Stimulated activated CD8-positive, alpha-beta memory T cell treated with anti-CD3 and anti-CD28 coated beads, Interleukin-15, amount 100 ng/mL, for 48 hours (primary cell): ENCODE measurements at places on chromosomes 11 and 22.

DNA sequence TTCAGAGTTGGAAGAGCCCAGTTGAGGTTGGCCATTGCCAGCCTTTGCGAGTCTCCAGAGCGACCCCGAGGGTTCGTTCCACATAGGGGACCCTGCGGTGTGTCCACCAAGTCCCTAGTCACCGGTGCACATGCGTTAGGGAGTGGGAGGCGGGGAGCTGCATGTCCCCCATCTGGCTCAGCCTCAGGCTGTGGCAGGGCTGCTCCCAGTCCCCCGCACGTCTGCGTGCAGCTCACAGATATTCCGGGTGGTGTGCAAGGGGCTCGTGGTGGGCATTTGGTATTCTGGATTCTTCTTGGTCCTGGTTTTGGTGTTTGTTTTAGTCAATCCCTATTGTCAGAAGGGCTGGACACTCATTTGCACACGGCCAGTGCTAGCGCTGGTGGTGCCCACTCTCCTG, 48.8 kb downstream of the MUC6 start:
- no peak for DNase-seq

DNA sequence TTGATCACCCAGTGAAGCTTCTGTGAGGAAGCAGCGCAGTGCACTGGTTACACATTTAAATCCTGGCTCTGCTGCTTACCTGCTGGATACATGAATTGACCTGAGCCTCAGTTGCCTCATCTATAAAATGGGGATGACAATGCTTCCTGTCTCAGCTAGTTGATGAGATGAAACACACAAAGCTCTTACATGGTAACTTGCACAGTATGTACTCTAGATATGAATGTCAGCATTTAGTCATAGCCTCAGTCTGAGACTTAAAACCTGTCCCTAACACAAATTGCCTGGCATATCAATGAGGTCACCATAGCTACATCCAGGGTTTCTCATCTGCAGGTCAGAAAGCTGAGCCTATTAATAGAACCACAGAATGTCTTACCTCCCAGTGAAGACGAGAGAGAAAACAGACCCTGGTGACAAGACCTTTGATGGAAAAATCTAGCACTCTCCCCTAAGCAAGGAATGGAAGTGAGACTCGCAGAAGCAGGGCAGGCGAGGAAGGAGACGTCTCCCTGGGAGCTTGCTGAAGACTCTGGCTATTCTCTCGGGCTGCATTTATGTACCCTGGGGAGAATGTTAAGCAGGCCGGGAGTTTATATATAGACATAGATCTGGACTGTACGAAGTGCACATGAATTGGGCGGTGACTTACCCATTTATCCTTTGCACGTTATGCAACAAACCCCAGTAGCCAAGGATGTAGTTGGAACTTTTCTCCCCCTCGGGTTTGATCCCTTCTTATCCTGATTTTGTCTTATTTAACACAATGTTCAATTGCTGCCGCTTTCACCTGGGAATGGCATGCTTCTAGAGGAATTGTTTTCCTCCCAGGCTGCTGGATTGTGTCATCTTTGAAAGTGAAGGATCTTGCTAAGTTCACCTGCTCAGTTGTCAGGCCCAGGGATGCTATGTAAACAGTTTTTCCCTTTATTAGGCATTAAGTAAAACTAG, 18.0 kb downstream of the SDHAF2 start:
- no peak for DNase-seq

DNA sequence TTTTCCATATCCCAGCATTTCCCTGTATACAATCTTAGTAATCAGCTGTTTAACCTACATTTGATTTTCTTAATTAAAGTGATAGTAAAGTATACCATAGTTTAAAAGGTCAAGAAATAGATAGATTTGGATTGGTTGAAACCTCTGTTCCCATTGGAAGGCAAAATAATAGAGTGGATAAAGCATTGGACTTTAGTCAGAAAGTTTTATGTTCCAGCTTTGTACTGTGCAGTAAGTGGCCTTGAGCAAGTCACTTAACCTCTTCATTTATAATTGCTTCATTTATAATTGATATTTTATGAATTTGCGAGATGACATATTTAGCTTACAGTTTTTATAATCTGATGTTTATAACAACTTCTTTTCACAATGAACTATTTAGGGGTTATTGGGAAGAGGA, 3.6 kb downstream of the ZFP91 start:
- no peak for DNase-seq

DNA sequence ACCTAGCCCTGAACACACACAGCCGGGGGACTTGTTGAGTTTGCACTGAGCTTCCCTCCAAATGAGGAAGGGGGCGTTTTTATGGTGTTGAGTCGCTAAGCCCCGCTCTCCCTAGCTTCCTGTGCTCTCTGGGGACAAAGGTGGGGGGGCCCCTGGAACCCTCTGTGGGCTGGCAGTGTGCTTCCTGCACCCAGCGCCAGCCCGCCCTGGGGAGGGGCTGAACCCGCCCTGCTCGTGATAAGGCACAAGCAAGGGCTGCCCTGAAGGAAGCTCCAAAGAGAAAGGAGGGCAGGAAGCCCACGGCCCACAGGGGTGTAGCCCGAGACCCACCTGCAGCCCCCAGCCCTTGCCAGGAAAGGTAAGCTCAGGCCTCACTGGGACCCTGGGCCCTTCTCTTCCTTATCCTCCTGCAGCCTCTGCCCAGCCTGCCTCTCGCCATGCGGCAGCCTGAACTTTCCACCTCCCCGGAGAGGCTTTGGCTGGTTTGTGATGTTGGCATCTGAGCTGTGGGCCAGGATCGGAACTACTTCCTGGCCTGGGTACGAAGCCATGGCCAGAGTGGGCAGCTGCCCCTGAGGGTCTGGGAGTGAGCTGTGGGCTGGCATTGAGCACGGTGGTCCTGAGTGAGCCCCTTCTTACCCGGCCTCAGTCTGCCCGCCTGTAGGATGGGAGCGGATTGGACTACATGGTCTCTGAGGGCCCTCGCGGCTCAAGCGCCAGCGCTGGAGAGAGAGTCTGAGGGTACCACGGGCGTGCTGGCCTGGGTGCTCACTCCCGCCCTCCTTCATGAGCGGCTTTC, at the start of gene FERMT3:
Gene FERMT3 (plus strand): TSS at position 265 of the 799 bp plus-strand sequence. CDS start 644 bp downstream, outside the sequence.
- DNase-seq: peak; percentile 73

DNA sequence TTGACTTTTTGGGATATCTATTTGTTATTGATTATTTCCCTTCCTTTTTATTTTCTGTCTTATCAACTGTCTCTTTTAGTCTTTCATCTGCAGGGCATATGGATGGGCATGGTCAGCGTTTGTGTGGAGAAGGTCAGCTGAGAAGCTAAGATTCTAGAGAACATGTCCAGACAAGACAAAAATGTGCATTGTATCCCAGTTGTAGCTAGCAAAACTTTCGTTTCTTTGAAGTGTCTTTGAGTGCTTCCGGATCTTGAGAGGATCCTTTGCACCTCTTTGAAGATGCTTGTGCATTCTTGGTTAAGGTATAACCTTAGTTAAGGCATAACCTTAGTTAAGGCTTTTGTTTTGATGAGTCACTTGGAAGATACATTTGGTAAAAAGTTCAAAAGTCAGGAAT, 329.9 kb upstream of the LRRC4C start:
- no peak for DNase-seq

- DNase-seq: no peak
Observed at GRCh38 chr11:101180481-101180880, 50.9 kb upstream of the PGR start.

DNA sequence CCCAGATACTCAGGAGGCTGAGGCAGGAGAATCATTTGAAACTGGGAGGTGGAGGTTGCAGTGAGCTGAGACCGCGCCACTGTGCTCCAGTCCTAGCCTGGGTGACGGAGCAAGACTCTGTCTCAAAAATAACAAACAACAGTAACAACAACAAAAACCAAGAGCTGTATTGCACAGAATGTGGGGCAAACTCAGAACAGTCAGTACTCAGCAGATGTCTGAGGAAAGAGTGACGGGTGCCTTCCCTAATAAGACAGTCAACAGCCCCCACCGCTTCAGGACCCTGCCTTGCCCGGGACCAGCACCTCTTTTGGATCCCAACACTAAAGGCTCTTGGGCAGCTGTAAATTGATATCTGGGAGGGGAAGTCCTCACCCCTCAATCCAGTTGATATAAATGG, 40.3 kb downstream of the RIBC2 start:
- DNase-seq: no peak

DNA sequence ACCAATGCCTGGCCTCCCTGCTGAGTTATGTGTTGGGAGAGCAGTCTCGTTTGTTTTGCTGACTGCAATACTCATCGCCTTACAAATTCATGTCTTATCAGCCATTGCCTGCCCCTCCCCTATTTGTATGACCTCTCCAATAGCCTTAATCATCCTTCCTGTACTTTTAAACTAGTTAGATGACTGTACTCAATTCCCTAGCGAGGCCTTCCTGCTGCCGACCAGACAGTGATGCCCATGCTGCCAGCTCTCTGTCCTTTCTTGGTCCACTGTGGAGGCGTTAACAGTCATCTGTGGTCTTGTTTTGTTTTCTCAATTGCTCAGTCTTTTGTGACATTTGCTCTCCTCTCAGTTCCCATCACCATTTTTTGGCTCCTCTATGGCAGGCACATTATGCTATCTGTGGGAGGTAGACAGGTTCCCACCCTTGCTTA, 20.3 kb upstream of the YPEL1 start:
- no peak for DNase-seq

- no peak for DNase-seq
Observed at GRCh38 chr11:59900366-59901126, 22.0 kb downstream of the OOSP3 start.

DNA sequence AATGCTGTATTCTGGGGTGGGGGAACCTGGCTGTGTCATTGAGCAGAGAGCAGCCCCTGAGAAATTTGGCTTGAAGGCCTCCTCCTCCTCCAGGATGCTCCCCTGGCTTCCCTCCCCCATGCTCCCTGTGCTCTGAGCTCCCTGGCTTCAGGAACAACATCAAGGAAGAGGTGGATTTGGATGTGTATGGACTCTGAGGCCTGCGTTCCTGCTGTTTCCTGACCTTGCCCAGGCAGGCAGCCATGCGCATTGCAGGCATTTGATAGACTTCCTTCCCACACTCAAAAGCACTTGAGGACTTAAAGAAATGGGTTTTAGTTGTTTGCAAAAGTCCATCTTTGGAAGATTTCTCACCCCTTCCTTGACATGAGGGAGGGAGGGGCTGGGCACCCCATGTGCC, 1317.1 kb downstream of the BRD1 start:
- DNase-seq: no peak

DNA sequence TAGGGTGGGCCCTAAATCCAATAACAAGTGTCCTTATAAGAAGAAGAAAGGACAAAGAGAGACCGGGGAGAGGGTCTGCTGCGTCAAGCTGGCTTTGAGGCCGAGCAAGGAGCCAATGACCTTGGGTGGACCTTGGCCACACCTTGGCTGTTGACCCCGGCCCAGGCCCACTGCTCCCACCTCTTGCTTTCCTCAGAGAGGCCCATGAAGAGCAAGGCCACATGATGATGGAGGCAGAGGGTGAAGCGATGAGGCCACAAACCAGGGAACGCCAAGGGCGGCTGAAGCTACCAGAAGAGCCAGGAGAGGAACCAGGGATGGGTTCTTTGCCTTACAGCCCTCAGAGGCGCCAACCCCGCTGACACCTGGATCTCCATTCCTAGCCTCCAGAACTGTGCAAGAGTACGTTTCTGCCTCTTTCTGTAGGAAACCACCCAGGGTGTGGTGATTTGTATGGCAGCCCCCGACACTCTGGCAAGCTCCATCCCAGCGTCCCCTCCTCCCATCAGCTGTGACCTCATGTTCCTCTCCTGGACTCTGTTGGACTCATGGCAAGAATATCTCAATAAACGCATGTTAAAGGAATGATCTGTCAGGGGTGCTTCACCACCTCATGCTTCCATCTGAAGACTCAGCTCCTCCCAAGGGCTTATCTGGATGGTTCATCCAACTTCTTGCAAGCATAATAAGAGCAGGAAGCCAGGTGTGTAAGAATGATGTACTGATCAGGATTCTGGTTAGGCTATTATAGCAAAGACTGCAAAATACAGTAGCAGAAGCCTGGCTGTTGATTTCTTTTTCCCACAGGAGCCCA, 41.6 kb upstream of the LINC01488 start:
- DNase-seq: no peak

DNA sequence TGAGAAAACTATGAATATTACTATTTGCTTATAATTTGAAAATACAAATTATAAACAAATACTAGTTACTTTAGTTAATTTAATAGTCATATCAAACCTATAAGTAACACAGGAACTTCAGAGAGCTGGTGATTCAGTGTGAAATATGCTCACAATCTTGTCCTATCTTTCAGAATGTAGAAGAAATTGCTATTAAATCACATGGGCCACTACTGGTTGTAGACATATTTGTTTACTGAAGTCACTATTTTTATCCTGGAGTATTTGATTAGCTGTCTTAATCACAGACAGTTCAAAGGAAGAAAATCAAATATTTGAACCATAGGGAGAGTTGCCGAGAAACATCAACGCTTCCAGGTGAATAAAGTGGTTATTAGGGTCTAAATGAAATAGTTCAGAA, 187.6 kb upstream of the ANO3 start:
- DNase-seq: no peak

- no peak for DNase-seq
Observed at GRCh38 chr22:48431014-48431413, 1396.7 kb downstream of the BRD1 start.

DNA sequence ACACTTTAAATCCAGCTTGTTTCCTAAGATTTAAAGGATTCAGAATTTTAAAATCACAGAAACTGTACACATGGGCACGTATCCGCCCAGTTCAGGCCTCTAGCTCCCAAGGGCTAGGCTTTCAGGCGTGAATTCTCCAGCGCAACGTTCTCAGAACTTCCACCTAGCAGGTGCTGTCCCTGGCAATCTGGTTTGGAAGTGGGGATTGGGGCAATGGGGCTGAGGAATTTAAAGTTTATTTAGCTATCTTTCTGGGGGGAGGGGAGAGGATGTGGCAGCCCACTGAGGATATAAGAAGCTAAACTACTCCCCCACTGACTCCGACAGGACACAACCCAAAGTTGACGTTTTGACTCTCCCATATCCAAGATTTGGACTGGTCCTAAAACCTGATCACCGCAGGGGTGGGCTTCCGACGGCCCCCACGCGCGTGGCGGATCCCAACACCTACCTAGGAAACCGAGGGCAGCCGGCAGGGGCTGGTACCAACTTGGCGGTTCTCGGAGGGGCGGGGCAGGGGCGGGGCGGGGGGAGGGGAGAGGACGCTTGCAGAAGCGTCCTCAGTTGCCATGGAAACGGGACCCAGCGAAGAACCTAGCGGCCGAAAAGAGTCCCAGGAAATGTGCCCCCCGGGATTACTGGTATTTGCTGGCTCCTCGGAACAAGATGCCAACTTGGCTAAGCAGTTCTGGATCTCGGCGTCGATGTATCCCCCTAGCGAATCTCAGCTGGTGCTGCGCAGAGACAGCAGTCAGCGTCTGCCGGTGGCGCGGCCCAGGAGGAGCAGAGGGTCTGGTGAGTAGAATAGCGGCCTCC, at the start of gene HOATZ:
Gene HOATZ (plus strand): TSS at position 563 of the 816 bp plus-strand sequence. CDS start 7 bp downstream, at position 570.
- no peak for DNase-seq

GRCh38 chr11:78791964-78792363, 217.3 kb upstream of the NARS2 start:
- no peak for DNase-seq

DNA sequence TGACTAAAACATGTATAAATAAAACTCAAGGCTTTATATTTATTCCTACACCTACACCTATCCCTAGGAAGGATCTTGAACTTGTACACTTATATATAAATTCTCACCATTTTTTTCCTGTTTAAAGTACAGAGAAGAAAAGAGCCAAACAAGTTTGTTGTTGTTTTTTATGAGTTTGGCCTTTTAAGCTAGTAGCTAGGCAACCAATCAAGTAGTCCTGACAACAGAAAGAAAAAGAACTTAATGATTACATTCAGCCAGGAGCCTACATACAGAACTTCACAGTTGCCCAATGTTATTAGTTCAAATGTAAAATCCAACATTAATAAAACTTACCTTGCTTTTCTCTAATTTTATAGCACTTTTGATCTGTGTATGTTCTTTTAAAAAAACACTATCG, 316.2 kb downstream of the SOX6 start:
- DNase-seq: no peak
